Lung microvascular endothelial cell (primary cell): ENCODE measurements at places on chromosomes 1 and 21. TPM values are rescaled to one million over a fixed set of nuclear protein-coding genes. Genes with fewer than 3 reads are reported as not detected.
A peak's percentile ranks its signal among the peaks of the same experiment; 100 is the strongest.

- DNase-seq = no peak
Observed at GRCh38 chr1:116808200-116808847, 54.1 kb downstream of the CD2 start.

DNA sequence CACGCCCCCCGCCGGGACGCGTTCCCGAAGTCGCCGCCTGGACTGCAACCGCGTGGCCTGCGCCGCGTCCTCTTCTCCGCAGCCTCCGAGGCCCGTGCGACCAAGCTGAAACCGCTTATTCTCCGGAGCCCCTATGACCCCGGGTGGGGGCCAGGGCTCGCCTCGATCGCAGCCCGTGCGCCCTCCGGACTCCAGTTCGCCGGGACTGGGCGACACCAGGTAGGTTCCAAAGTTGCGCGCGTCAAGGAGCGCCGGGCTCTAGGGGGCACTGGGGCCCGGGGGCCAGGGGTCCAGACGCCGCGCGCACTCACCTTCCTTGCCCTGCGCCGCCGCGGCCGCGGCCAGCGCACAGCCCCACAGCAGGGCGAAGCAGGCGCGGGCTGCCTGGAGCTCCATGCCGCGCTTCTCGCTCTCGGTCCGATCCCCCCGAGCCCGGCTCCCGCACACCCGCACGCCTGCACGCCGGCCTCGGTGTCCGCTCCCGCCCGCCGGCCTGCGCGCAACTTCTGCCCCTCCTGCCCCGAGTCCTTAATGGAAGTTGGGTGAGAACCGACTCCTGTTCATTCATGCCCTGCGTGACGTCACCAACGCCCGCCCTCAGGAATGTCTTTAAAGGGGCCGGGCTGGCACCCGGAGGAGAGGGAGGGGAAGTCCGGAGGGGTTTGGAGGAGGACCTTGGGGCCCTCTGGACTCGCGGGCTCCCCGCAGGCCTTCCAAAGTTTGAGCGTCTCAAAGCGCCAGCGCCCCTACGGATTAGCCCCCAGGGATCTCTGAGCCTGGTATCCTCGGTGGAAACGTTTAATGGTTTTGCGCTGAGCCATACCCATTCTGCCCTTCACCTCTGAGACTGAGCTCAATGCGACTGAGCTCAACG is at the start of gene EPHA2:
TSS of gene EPHA2 (minus strand) at position 533 of the 874 bp plus-strand sequence. CDS start at position 396, 137 bp downstream.
- peak; percentile 88 for DNase-seq

- DNase-seq = peak; percentile 50
Observed at GRCh38 chr21:26148071-26148839, 22.3 kb downstream of the APP start.

DNA sequence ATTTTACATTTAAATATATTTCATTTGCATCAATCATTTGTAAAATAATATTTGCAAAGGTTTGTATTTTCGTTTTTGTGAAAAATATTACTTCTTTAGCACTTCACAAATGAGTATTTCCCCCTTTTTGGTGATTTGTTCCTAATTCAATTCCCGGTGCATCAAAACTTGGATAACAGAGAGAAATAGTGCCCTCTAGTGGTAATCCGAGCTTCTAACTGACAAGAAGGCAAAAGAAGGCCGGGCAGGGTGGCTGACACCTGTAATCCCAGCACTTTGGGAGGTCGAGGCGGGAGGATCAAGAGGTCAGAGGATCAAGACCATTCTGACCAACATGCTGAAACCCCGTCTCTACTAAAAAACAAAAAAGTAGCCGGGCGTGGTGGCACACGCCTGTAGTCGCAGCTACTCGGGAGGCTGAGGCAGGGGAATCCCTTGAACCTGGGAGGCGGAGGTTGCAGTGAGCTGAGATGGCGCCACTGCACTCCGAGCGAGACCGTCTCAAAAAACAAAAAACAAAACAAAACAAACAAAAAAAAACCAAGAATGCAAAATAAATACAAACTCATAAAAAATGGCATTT is 137.7 kb downstream of the COL11A1 start:
- peak; percentile 62 for DNase-seq

FCER1A gene
- total RNA-seq = not detected in 2 replicates

DNA sequence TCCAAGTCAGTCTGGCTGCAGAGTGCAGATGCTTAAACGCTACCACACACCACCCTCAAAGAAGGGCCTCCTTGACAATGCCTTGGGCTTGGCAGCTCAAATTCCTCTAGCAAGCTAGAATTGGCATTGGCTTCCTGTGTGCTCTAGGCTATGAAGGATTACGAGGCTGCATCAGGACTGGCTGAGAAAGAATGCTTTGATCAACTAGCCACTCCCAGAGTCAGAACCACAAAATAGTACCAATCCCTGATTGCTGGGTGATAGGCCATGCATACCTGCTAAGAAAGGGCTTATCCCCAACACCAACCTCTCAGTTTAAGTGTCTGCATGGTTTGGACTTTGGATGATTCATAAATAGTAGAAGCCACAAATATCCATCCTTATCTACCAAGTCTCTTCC is 504.9 kb downstream of the OMA1 start:
- DNase-seq = no peak

DNA sequence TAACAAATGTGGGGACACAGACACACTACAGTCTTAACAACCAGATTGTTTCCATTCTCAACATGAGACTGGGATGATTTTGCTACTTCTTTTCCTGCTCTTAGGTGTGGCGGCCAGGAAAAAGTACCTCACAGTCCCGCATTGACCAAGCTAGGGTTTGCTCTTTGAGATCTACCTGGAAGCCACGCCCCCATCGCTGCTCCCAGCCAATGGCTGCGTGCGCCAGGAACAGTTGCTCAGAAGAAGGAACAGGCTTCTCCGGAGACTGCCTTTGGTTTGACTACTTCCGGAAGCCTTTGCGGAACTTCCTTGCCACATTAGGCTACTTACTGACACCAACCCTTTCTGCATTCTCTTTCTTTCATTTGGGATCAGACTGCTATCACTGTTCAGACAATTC is 44.2 kb upstream of the PLD5 start:
- no peak for DNase-seq

- no peak for DNase-seq
Observed at GRCh38 chr1:184820218-184820750, 65.6 kb upstream of the EDEM3 start.

DMBX1 gene
- total RNA-seq = not detected in 2 replicates

DNA sequence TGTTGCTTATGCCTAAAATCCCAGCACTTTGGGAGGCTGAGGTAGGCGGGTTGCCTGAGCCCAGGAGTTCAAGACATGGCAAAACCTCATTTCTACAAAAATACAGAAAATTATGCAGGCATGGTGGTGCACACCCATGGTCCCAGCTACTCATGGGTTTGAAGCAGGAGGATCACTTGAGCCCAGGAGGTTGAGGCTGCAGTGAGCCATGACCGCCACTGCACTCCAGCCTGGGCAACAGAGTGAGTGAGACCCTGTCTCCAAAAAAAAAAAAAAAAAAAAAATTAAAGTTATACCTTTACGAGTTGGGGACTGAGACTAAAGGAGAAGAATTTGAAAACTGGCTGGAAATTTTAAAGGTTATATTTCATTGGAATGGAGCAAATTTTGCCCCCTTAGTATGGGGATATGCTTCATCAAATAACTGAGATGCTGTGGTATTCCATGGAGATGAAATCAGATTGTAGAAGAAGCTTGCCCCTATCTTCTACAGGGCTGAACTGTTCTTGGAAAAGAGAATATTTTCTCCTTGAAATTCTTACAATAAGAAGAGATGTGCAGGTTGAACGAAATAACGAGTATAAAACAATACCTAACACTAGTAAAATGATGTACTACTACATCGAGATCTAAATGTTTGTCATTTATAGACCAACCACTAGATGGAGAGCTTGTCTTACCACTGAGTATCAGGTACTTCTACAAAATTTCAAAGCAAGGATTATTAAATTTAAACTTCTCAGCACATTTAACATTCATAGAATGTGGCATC is 34.9 kb upstream of the SCYL3 start:
- DNase-seq = peak; percentile 73

SMPDL3B gene
- 0.22 and 0.60 TPM in 2 replicates for total RNA-seq

DNA sequence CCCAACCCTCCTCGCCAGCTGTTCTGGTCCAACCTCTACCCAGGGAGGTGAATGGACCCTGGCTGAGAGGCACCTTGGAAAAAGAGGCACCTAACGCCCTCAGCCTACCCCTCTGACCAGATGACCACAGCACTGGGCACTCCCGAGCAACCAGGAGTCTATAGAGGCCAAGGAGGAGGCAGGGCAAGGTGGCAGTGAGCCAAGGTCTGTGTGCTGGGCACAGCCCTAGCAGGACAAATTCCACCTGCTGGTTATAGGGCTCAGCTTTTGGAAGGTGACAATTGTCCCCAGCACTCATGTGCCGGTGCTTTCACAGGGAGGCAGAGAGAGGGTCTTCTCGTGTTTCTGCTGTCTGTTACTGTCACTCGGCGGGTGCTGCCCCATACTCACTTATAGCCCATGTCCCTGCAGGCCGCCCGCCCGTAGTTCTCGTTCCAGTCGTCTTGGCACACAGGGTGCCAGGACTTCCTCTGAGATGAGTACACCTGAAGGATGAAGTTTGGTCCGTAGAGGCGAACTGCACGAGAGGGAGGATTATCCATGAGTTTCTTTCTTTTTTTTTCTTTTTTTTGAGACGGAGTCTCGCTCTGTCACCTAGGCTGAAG is 27.8 kb downstream of the TMPRSS2 start:
- DNase-seq = no peak

GRCh38 chr1:2630498-2631135 is 2.2 kb downstream of the MMEL1 start:
- DNase-seq = no peak

DNA sequence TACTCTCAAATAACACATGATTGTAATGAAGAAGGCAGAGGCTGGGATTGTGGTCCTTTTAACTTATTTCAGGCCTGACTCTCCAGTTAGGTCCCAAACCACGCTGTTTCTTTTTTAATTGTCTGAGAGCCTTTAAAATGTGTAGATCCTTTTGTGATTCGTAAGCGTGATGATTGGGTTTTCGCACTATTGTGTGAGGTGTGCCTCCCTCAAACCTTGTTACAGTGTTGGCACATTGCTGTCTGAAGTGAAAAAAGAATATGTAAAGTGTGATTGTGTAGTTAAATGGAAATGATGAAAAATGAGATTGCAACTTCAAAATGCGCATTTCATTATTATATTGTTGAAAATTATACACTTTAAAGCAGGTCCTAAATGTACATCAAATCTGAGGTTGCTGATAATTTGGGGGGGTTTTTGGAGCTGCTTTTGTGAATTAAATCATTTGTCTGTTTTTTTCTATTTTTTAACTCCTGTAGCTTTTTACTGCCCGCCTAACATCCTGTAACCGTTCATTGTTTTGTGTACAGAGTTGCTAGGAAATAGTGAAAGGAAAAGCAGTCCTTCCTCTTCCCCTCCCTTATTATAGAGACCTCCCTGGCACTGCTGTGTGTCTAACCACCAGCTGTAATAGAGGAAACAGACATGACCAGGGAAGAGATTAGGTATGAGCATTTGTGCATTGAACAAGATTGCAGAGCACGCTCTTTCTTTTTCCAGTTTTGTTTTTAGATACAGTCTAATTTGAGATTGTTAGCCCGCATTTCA is 43.3 kb downstream of the IARS2 start:
- DNase-seq = peak; percentile 96

LIPI gene
- not detected in 2 replicates for total RNA-seq

DNA sequence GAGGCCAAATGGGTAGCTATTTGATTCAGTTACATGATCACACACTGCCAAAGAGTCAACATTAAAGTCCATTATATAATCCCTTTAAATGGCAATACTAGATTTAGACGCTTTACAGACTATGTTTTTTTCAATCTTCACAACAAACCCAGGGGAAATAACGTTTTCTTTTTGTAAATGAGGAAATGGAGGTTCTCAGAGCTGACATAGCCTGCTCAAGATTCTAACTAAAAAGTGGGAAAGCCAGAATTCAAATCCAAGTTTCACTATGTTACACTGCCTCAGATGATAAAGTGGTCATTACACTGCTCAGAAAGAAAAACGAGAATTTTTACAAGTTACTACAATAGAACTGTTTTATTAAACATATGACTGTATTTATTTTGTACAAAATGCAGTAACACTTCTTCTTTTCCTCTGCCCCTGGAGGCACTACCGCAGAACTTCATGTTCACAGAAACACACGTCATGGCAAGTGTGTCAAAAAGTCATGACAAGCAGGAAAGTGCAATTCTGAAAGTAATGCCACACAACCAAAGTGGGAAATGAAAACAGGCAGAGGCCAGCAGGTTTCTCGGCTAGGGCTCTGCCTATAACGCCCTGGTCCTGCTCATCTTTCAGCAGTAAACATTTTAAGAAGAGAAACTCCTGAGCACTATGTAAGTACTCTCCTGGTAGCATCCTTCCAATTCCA is 19.0 kb downstream of the THEMIS2 start:
- peak; percentile 39 for DNase-seq

GRCh38 chr1:2611031-2611501 is 21.8 kb downstream of the MMEL1 start:
- no peak for DNase-seq

TARS2 gene
- total RNA-seq = 8.7 TPM in 2 replicates

- DNase-seq = no peak
Observed at GRCh38 chr1:177627148-177627910, 342.5 kb downstream of the SEC16B start.

GRCh38 chr1:232204269-232204668 is 425.7 kb downstream of the SIPA1L2 start:
- no peak for DNase-seq

DNA sequence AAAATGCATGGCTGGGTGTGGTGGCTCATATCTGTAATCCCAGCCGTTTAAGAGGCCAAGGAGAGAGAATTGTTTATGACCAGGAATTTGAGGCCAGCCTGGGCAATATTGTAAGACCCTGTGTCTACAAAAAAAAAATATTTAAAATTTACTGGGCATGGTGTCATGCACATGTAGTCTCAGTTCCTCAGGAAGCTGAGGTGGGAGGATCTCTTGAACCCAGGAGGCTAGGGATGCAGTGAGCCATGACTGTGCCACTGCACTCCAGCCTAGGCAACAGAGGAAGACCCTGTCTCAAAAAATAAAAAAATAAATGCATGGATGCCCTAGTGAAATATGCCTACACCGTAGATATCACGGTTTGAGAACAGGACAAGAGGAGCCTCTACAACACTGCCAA is 1331.2 kb upstream of the B3GALT2 start:
- DNase-seq = no peak

- no peak for DNase-seq
Observed at GRCh38 chr1:209370241-209370995, 213.1 kb upstream of the CAMK1G start.

GRCh38 chr1:1929639-1930545 is 10.8 kb upstream of the TMEM52 start:
- DNase-seq = no peak

- no peak for DNase-seq
Observed at GRCh38 chr1:168892931-168893330, 163.9 kb upstream of the DPT start.

GRCh38 chr1:100080331-100080730 is 52.4 kb downstream of the SASS6 start:
- DNase-seq = no peak

- DNase-seq = no peak
Observed at GRCh38 chr1:205914730-205915129, 28.5 kb downstream of the SLC26A9 start.
